ENCODE measurements at places on chromosomes 11 and 22.

DNA sequence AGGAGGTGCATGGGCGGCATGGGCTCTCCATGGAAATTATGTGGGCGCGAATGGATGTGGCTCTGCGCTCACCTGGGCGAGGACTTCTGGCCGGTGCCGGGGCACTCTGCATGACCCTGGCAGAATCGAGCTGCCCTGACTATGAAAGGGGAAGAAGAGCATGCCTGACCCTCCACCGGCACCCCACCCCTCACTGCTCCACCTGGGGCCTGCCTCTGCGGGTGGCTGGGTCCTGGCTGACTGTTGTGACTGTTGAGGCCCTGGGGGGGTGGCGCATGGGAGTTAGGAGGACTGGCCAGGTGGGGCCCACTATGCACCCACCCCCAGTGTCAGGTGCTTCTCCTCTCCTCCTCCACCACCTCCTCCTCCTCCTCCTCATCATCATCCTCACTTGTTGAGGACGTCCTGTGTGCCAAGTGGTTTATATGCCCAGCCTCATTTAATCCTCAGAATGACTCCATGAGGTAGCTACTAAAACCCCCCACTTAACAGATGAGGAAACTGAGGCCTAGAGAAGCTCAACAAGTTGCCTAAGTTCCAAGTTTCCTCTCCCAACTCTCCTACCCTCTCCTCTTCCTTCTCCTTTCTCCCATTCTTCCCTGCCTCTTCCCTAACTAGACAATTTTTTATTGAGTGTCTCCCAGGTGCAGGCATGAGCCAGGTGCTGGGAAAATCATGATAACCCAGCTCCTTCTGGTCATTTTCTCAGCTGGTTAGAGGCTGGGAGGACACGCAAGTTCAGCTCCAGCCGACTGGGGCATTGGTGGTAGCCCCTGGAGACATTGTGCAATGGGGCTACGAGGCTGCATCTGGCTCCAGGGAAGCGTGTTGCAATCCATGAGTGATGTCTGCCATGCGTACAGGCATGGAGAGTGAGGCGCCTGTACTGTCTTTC is 2.3 kb downstream of the MYEOV start:
- DNase-seq: peak; percentile 36

GRCh38 chr22:42964994-42965699 is 49.8 kb downstream of the PACSIN2 start:
- no peak for DNase-seq

- no peak for DNase-seq
Measured at GRCh38 chr11:108734956-108735559, 70.2 kb downstream of the DDX10 start.

DNA sequence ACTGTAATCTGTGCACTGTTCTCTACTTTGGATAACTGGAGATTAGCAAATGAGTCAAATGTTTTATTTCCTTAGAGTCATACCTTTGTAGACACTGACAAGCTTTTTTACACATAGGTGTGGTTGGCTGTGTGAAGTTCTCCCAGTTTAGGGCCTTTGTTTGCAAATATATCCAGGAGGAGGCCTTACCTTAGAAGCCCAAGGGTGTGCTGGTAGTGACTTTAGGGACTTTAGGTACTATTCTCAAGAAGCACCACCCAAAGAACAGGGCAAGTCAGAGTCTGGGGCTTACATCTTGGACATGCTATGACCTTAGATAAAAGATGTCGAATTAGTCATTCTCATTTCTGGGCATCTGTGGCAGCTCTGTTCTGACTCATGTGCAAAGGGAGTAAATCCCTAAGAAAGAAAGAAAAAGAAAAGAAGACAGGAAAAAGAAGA is 4.8 kb upstream of the FAR1 start:
- no peak for DNase-seq

- no peak for DNase-seq
Measured at GRCh38 chr11:113177671-113178070, 136.7 kb upstream of the TTC12 start.
